ENCODE measurements at places on chromosomes 5 and 9.

DNA sequence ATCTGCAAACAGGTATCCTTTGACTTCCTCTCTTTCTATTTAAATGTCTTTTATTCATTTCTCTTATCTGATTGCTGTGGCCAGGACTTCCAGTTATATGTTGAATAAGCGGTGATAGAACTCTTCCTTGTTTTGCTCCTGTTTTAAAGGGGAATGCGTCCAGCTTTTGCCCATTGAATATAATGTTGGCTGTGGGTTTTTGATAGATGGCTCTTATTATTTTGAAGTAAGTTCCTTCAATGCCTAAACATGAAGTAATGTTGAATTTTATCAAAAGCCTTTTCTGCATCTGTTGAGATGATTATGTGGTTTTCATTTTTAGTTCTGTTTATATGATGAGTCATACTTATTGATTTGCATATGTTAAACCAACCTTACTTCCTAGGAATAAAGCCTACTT lies 300.5 kb upstream of the CTNND2 start:
- no peak for DNase-seq

DNA sequence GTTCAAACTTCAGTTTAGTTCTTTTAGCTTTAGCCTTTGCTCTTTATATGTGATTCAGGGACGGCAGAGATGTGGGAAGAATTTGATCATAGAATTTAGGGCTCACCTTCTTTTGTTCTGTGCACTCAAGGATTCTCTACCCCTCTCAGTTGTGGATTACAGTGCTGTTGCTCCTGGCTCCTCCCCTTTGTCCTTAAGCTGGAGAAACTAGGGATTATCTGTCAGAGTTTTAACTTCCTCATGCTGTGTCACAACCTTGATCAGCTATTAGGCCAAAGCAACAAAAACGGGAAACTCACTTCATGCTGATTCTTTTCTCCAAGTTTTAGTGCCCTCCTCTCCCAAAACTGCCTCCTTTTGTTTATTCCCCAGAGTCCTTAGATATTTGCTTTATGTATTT lies 13.0 kb upstream of the PCDHAC2 start:
- no peak for DNase-seq

- DNase-seq, result no peak
Observed at GRCh38 chr5:11894992-11895391, 9.3 kb downstream of the CTNND2 start.

DNA sequence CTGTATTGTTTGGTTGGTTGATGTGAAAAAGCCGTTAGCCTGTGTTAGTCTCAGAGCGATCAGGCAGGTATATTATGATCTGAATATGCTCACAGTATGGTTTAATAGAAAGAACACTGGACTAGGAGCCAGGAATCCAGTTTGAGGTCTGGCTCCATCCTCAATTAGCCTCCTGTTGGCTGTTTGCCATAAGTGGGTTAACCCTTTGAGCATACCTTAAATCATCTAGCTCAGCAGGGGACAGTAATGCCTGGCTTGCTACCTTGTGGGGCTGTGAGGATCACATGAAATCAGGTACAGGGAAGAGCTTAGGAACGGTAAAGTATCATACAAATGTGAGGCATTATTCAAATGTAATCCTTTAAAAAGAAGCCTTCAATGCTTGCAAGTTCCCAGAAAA lies 104.7 kb downstream of the CMYA5 start:
- no peak for DNase-seq

DNA sequence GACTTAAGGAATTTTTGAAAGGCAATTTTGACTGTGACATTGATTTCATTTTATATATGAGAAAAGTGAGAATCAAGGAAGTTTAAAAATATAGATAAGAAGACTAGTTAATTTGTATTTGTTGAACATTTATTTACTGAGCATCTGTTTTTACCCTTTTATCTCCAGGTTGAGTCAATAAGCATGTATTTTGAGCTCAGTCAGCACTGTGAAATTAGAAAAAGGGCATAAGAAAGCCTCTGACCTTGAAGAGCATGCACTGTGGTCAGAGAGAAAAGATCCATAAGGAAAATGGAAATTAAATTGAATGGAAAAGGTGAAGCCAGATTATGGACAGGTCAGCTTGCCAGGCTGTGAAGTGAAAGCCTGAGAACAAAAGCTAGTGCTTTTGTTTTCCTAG lies 44.4 kb downstream of the ELL2 start:
- DNase-seq, result no peak

- DNase-seq, result no peak
Observed at GRCh38 chr5:16707168-16707868, 90.5 kb upstream of the RETREG1 start.

- no peak for DNase-seq
Observed at GRCh38 chr5:147267082-147267832, 32.4 kb downstream of the STK32A start.

GRCh38 chr9:87370049-87370685 lies 127.5 kb upstream of the DAPK1 start:
- DNase-seq, result no peak

GRCh38 chr5:32583582-32584232 lies 1.6 kb upstream of the SUB1 start:
- no peak for DNase-seq

DNA sequence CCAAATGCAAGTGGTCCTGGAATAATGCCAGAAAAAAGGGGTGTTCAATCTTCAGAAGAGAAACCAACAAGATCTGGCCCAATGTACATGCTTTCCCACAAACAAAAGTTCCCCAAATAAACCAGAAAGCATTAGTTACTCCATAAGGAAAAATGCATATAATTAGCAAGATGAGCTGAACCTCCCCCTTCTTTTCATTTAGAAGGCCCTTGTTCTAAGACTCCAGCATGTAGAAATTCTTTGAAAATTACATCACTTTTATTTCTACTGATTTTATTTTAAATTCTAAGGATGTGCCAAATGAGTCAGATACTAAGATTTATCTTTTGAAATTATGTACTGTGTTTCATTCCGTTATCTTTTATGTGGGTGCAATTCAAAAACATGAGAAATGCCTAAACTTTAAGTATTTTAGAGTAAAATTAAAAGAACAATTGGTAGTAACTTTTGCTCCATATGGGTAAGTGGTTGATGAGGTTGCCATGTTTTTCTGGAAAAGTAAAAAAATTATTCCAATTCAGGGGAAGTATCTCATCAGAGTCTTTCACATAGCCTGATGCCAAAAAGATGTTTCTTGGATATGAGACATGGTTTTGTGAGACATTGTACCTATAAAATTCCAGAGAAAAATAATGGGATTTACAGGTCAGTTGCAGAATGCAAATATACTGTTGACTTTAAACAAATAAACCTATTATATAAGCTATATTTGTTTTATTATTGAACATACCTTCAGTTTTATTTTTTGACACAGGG lies 106.5 kb upstream of the CCDC112 start:
- DNase-seq, result no peak

- no peak for DNase-seq
Observed at GRCh38 chr9:126000256-126000655, 253.1 kb downstream of the PBX3 start.

GRCh38 chr5:111486055-111486454 lies 26.3 kb downstream of the STARD4 start:
- DNase-seq, result no peak

DNA sequence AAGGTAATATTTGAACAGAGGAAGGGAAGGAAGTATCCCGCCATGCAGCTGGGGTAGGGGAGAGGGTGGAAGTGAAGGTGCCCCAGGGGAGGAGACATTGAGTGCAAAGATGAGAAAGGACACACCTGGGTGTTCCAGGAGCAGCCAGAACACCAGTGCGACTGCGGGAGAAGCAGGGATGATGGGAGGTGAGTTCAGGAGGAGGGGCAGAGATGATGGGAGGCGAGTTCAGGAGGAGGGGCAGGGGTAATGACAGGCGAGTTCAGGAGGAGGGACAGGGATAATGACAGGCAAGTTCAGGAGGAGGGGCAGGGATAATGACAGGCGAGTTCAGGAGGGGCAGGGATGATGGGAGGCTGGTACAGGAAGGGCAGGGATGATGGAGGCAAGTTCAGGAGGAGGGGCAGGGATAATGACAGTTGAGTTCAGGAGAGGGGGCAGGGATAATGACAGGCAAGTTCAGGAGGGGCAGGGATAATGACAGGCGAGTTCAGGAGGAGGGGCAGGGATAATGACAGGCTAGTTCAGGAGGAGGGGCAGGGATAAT lies 17.2 kb upstream of the SPOCK1 start:
- no peak for DNase-seq

- no peak for DNase-seq
Observed at GRCh38 chr9:123724211-123724796, 205.6 kb downstream of the DENND1A start.

DNA sequence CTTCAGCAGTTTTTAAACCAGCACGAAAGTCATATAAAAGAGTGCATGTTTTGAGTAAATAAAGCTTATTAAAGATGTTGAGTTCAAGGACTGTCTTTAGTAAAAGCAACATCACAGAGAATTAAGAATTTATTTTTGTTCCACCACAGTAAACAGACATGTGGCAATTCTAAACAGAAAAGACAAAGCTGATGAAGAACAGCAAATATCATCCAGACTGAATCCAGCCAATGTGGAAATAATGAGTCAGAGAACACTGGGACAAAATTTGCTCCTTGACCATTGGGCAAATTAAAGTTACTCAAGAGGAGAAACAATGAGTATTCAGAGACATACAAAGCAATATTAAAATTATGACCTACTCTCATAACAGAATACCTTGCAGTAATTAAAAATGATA lies 28.8 kb downstream of the OR2K2 start:
- DNase-seq, result no peak

DNA sequence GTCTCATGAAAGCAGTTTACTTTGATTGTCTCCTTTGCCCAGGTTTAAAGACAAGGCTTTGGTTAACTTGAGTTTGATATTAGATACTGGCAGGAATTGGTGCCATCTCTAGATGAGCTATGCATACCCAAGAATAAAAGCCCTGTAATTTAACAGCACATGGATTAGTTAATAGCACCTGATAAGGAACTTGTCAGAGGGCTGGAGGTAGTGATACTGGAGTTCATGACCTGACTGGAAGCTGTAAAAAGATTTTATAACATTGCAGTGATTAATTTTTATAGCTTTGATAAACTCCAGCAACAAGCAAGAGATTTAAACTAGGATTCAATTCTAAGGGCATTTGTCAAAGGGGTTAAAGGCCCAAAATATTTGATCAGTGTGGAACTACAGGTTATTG lies 34.9 kb upstream of the SYK start:
- no peak for DNase-seq

DNA sequence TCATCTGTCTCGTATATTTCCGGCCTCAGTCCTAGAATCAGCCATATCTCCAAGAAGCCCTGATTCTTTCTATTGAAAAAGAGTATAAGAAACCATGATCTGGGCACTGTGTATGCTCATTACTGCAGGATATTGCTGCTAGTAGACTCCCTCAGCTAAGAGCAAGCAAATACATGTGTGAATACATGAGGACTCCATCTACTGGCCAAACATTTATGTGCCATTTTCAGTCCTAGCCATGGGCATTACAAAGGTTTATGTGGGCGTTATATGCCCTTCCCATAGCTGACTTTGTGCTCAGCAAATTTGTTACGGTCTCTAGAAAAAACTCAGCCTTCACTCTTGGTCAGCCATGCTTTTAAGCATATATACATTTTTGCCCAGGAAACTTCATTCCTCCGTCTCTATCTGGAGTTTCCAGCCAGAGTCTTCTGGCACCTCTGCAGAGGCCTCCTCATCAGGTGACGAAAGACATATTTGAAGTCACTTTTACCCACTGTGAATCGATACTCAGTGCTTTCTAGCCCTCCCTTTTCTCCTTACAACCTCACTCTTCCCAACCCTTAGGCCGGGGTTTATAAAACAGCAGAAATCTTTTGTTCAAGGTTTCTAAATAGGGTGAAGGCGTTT lies 1495.6 kb upstream of the CDH6 start:
- DNase-seq, result peak; percentile 13

DNA sequence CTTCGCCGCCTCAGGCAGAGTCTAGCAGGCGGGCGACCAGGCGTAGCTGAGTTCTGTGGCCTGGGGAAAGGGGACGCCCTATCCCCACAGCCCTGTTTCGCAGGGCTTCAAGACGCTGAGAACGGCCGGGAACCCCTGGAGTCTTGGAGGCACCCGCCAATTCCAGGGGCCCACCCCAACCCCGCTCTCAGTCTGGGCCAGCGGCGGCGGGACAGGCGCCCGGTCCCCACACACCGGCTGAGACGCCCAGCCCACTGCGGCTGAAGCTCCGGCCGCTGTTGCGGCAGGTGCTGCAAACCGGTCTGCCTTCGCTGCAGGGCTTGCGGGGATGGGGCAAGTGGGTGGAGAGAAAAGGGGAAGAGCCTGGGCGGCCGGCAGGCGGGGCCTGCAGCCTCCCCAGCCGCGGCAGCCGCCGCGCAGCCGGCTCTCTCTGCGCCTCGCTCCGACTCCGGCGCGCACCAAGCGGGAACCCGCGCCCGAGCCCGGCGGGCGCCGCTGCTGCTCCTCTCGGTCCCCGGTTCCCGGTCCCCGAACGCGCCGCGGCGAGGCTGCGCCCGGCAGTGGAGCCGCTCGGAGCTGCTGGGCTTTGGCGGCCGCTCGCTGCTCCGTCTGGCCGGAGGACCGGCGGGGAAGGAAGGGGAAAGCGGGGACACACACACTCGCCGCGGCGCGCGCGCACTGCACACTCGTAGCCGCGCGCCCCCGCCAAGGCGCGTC lies at the start of gene PIP5K1B:
PIP5K1B (plus strand) TSS at position 427 of the 717 bp plus-strand sequence. CDS start 117,375 bp downstream, outside the sequence.
- no peak for DNase-seq

GRCh38 chr5:24547132-24547531 lies 97.6 kb downstream of the CDH10 start:
- DNase-seq, result no peak

- no peak for DNase-seq
Observed at GRCh38 chr9:94031946-94032345, 52.3 kb upstream of the PTPDC1 start.

DNA sequence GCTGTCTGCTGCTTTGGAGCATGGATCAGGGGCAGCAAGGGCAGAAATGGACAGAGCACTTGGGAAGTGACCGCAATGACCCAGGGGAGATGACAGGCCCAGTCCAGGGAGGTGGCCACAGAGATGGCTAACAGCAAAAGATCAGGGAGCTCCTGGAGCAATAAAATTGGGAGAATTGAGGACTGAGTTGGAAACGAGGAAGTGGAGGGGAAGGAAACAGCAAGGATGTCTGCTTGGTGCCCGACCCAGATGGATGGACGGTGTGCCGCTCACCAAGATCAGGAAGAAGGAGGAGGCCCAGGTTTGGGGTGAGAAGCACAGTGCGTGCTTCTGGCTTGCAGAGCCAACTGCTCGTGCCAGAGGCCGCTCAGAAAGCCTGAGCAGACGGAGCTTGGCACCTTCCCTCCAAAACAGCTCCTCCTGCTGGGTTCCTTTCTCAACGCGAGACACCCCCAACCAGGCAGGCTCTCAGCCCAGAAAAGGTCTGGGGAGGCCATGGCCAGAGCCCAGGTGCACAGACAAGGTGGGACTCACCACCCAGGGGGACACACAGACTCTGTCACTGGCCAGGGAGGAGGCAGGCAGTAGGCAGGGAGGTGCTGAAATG lies 1.7 kb upstream of the SLC34A1 start:
- no peak for DNase-seq

DNA sequence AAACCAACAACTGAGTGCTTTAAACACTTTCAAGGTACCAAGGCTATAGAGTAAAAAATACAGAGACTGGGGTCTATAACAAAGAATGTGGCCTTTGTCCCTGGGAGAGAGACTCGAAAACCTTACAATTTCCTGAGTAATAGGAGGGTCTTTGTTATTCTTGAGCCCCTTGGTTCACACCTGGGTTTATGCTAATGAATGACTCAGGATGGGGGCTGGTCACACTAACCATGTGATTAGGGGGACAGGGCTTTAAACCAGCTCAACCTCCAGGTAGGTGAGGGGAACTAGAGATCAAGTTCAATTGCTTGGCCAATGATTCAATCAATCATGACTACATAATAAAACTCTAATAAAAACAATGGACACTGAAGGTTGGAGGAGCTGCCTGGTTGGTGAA lies 50.2 kb downstream of the PLPP1 start:
- no peak for DNase-seq
